ENCODE measurements at places on chromosomes 16 and 17. TPM values are rescaled to one million over a fixed set of nuclear protein-coding genes. Genes with fewer than 3 reads are reported as not detected.

EPX gene
- not detected for total RNA-seq

CPNE7 gene
- 0.66 TPM for total RNA-seq

HS3ST4 gene
- total RNA-seq, result not detected

EFNB3 gene
- 0.19 TPM for total RNA-seq

DUS2 gene
- total RNA-seq, result 13.1 TPM

ARHGDIG gene
- not detected for total RNA-seq

ACAP1 gene
- total RNA-seq, result 18.6 TPM

SCNN1G gene
- not detected for total RNA-seq

OR1A1 gene
- not detected for total RNA-seq

All from aorta (tissue), 5 donors.